ENCODE measurements at places on chromosomes 7 and 10.

DNA sequence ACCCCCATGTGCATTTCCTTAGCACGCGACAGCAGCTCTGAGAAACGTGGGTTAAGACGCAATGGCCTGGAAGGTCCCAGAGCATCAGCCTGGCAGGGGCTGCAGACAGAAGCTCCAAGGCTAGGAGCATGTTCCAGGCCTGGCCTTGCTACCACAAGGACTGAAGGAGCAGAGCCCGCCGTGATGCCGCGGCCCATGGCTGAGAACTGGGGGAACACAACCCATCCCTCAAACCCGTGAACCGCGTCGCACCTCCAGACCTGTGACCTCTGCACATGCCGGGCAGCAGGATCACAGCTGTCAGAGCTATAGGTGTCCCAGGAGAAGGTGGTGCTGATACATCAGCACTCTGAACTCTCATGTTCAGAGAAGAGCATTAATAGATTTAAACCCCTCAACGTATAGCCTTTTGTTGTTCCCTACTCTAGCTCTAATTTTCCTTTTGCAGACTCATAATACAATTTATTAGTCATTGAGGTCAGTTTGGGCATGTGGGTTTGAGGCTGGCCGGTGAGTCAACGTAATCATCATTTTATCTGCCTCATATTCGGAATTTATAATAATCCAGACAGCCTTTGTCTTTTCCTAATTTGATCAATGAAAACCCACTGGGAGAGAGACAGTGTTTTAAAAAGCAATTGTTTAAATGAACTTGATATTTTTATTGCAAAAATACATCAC is 222.5 kb upstream of the TCERG1L start:
- DNase-seq = no peak

DNA sequence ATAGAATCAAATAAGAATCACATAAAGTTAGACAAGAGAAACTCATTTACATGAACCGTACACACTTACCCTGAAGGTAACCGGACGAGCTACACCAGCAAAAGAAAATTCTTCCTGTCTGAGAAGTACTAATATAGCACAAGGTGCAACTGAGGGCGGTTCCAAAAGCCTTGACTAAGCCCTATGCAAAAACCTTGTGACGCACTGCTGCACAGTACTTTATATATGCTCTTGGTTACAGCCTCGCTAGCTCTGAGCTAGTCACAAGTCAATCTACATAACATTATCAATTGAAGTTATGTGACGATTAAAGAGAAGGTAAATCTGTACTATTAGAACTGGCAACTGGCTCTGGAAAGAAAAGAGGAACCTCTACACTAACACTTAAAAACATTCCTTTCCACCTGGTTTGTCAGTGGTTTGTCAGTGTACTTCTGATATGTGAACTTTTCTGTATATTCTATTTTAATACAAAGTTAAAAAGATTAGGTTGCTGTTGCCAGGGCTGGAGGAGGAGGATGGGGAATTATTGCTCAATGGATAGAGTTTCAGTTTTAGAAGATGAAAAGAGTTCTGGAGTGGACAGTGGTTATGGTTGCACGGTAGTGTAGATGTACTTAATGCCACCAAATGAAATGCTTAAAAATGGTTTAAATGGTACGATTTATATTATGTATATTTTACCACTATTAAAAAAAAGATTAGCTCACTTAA is 21.6 kb downstream of the NT5C3A start:
- DNase-seq = no peak

- no peak for DNase-seq
Measured at GRCh38 chr10:24324651-24325050, 115.7 kb downstream of the KIAA1217 start.

- no peak for DNase-seq
Measured at GRCh38 chr7:6648066-6648814, 11.1 kb downstream of the ZNF316 start.

DNA sequence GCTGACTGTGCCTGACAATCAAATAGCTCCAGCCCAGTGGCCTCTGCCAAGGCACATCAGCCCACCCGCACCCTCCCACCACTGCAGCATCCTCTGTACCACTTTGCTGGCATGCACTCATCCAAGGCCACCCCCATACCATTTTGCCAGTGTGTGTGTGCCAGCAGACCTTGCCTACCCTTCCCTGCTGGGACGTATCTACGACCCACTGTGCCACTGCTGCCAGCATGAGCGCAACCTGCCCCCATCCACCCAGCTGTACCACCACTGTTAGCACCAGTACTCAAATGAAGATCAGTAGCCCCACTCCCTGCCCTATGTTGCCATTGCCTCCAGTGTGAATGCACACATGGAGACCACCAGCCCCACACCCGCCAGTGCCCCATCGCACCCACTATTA is 149.4 kb upstream of the PTN start:
- DNase-seq = no peak

DNA sequence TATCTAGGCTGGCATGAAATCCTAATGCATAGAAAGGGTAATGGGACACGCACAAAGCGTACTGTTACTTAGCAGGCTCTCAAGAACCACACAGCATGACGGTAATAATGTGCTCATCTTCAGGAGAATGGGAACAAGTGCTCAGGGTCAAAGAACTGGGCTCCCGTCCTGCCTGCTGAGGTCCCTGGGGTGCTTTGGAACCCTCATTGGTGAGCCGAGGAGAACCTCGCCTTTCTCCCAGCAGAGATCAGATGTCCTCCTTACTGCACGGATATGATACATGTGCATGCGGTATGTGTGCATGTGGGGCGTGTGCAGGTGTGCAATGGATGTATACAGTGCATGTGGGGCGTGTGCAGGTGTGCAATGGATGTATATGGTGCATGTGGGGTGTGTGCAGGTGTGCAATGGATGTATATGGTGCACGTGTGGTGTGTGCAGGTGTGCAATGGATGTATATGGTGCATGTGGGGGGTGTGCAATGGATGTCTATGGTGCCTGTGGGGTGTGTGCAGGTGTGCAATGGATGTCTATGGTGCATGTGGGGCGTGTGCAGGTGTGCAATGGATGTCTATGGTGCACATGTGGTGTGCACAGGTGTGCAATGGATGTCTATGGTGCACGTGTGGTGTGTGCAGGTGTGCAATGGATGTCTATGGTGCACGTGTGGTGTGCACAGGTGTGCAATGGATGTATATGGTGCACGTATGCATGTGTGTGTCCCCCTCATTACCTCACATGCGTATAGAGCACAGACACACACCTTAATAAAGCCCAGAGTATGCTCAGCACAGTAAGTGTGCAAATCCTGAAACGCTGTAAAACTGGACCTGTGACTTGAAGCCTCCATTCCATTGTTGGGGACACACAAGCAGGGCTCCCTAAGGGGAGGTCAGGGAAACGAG is 336.3 kb downstream of the PTPRN2 start:
- no peak for DNase-seq

GRCh38 chr10:47383261-47384147 is 589 bp downstream of the ZNF488 start:
- DNase-seq = no peak

GRCh38 chr7:9407816-9408215 is 974.4 kb downstream of the NXPH1 start:
- DNase-seq = no peak

DNA sequence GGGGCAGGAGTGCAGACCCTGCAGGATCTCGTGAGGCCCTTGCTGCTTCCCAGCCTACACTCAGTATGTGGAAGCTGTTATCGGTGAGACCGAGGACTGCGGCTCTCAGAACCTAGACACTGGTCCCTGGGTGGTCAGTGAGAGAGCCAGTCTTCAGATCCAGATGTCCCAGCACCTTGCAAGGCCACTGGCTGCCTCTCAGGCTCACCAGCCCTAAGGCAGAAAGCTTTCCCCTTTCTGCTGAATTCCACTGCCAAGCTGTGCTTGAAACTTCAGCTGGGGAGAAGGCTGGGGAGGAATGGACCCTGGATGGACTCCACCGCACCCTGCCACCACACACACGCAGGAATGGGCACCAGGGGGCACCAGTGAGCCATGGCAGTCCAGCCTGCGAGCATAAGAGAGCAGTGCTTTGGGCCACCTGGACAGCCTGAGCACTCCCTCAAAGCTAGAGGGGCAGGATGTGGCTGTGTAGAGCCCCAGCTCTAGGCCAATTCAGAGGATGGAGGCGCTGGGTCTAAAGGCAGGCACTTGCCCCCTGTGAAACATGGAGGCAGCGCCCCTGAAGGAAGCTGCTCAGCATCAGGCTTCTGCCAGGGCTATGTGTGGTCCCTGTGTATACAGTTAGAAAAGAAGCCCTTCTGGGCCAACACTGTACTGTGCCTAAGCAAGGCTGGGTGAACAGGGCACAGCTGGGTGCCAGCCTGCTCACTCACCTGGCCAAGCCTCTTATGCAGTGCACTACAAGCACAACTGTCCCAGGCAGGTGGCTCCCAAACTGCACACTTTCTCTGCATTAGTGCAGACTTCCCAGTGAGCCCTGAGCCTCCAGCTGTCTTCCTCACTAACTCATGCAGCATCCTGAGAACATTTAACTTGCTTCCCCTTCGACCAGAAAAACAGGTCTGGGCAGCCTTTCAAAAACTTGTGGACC is 21.6 kb downstream of the TMEM72 start:
- peak; percentile 81 for DNase-seq

- no peak for DNase-seq
Measured at GRCh38 chr7:37142958-37143357, 305.7 kb downstream of the ELMO1 start.

DNA sequence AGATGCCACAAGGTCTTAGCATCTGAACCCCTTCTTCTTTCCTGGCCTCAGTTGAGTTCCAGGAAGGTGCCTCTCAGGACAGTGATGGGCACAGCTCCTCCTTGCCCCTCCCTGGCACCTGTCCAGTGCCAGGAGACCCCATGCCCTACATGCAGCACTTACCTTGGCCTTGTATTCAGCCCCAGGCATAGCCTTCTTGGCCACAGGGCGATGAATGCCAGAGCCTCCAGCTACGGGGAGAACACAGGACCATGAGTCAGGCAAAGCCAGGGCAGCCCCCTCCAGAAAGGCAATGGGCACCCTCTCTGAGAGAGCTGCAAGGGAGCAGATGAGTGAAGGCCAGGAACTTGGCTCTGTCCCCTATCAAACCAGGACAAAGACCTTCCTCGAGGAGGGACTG is 24.3 kb upstream of the FRAT2 start:
- no peak for DNase-seq

GRCh38 chr7:72335561-72336381 is 76.4 kb downstream of the CALN1 start:
- DNase-seq = no peak

- DNase-seq = no peak
Measured at GRCh38 chr7:100521076-100521475, 17.9 kb upstream of the AGFG2 start.

DNA sequence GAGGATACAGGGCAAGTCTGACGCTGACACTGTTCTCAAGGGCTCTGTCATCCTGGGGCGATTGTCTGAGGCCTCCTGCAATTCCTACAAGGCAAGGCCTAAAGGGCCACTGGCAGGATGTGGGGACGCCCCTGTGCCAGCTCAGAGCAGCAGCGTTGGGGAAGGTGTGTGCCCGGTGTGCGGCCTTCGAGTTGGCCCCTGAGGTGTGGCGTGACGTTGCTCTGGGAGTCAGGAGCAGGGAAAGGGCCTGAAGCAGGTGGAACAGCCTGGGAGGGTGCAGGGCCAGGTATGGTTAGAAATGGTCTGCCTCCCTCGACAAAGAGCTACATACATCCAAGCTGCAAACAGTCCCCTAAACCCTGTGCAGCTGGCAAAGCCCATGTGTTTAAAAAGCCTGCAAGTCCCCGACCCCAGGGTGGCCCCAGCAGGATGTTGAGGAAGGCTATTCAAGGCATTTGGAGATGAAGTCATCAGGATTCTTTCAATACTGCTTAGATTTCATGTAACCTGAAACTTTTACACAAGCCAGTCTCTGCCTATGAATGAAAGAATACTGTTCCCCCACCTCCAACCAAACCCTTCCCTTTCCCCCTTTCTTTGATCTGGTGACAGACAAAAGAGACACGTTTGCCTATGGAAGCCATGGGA is 142.5 kb upstream of the TNS3 start:
- no peak for DNase-seq

- no peak for DNase-seq
Measured at GRCh38 chr7:29044554-29044953, 86.4 kb upstream of the TRIL start.

GRCh38 chr7:10780400-10780747 is 193.3 kb upstream of the PHF14 start:
- DNase-seq = no peak

DNA sequence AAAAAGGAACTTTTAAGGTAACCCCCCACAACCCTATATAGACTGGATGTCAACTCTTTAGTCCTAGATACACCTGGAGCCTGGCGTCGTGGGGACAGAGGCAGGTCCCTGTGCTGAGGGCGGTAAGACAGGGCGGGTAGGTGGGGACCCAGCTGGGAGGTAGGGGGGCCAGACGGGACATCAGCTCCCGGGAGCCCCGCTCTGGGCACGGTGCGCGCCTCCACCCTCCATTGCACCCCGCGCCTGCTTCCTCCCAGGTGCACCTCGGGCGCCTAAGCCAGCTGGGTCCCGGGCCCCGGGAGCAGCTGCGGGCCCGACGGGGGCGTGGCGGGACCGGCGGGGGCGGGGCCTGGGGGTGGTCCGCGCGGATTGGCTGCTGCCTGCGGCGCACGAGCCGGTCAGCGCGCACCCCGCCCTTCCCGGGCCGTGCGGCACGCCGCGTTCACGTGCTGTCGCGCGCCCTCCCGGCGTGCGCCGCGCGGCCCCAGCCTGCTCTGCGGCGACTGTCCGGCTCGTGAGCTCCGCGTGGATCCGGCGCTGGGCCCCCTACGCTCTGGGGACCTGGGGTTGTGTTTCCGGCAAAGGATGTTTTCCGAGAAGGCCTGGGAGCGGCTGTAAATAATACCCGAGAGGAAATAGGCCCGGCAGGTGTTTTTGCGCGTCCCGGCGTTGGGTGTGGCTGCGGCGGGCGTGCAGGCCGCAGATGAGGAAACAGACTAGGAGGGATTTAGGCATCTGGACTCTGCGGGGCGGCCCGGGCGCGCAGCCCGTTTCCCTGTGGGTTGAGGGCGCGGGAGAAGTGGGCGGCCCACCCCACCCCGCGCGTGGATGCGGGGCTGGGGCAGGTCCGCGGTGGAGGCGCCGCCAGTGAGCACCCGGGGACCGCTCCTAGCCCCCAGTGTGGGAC is 39.1 kb upstream of the PFKFB3 start:
- DNase-seq = no peak

- DNase-seq = no peak
Measured at GRCh38 chr10:124344266-124344590, 74.5 kb downstream of the OAT start.

- DNase-seq = no peak
Measured at GRCh38 chr10:46020344-46020657, 10.1 kb downstream of the NCOA4 start.

DNA sequence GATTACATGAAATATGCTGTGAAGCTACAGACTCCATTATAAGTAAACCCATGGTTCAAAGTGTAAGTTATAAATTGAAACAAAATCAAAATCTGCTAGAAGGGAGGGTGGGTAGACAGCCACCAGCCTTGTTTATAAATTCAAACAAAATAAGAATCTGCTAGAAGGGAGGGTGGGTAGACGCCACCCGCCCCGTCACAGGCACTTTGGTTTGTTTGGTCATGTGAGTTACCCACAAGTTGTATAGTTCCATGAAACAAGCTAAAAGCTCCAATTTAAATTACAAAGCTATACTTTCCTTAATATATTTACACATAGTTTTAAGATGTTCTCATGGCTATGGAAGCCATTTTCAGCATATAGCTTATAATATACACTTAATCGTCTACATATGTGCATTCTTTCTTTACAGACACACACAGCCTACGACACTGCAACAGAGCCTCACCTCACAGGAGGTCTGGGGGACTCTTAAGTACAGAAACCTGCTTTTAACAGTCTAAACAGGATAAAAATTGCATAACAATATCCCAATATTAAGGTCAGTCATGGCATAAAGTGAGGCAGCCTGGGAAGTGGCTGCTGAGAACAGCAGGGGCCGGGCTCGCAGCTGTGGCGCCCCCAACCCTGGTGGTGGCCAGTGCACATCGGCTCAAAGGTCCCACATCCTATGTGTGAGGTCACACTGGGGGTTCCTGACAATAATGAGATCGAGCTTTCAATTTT is 28.1 kb upstream of the NCAPG2 start:
- no peak for DNase-seq
